Activated T-cell treated with anti-CD3 and anti-CD28 coated beads, Interleukin-2, amount 50 U/mL, for 48 hours (primary cell): ENCODE measurements at places on chromosomes 2 and 18.

DNA sequence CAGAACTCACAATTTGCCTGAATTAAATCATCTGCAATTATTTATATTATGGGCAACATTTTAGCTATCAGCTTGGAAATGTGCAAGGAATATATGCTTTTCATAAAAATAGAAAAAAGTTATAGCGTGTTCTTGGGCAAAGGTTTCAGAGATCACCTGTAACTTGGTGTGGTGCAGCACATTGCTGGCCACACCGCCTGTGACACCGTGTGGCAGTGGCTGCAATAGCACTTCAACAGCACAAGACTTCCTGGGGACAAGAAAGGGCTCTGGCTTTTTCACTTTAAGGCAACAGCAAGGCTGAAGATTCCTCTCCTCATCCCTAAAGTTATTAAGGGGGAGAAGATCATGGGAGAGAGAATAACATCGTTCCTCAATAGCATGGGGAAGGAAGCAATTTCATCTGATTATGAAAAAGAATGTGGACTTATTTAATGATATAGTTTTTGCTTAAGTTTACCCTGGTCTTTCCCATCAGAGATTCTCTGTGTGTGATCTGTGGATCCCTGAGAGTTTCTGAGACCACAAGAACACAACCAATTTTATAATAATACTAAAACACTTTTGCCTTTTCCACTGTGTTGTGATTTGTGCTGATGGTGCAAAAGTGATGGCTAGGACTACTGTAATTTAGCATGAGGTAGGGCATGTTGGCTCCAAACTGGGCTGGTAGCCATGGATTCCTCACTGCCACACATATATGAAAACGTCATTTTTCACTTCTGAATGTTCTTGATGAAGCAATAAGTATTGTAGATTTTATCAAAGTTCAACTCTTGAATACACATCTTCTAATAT, 15.0 kb upstream of the SERPINB3 start:
- DNase-seq = no peak

DNA sequence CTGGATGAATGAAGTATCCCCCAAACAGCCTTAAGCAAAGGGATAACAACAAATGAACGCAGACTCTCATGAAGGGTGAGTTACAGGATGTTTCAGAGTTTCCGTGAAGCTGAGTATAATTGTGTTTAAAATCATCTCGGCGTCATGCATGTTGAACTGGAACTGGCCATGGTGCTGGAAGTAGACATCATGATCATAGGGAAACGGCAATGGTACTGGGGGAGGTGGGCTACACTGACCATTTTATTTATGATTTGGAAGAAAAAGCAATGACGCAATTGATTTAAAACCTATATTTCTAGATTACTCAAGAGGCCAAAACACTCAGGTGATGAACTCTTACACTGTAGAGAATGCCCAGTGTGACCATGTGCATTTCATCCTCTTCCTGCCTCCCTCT, 387.9 kb upstream of the MYT1L start:
- no peak for DNase-seq

DNA sequence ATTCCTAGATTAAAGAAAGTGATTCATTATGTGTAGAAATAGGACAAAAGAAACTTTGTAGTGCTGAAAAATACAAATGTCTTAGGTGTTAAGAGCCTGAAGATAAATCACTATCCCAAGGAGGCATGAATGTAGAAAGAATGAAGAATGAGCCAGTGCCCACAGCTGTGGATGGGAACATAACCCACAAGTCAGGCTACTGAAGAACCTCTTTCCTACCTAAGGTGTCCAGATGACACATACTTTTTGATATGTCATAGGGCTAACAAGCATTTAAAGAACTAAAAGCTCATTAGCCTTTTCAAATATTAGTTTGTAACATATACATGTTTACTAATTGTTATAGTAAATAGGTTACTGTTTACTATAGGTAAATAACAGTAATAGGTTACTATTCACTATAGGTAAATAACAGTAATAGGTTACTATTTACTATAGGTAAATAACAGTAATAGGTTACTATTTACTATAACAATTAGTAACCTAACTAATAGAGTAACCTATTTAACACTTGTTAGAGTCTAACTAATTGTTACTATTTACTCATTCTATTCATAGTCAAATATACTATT, 275.0 kb upstream of the KYNU start:
- DNase-seq = no peak

DNA sequence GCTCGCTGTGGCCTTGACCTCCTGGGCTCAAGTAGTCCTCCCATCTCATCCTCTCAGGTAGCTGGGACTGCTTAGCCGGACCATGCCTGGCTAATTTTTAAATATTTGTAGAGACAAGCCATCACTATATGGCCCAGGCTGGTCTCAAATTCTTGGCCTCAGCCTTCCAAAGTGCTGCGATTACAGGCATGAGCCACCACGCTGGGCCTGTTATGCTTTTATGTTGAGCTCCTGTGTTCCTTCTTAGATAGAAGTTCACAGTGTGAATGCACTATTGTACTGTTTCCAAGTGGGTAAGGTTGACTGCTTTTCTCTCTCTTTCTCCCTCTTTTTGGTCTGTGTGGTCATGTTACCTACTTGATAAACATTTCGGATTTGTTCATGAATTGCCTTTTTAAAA, 61.9 kb downstream of the SMCHD1 start:
- no peak for DNase-seq

GRCh38 chr2:50042771-50043170, 888.5 kb upstream of the FSHR start:
- no peak for DNase-seq

- DNase-seq = peak; percentile 54
Observed at GRCh38 chr2:102442967-102443828, 20.2 kb downstream of the IL18RAP start.

DNA sequence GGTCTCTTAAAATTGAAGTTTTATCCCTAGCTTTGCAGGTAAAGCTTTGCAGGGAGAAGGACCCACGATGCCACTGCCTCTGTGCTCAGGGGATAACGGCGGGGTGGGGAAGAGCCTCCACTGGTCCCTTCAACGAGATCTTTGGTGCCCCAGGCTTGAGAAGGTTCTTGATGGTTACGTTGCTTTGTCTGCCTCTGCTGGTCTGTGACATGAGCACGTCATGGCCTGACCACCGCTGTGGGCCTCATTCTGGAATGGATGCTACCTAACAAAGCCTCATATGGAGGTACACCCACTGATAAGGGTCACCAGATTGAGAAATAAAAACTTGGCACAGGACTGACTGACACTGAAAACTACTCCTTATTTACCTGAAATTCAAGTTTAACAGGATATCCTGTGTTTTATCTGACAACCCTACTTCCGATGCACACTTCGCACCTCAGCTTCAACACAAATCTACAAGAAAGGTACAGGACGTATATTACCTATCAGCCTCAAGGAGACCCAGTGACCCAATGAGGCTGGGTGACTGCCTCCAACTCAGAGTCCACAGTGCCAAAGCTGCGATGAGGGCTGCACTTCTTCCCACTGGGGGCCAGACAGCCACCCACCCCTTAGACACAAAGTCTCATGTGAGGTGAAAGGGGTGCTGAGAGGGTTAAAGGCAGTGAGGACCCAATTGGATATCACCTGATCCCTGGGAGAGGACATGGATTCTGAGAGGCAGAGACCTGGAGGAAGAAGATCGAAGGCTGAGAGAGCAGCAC, 64.9 kb downstream of the EIPR1 start:
- no peak for DNase-seq

DNA sequence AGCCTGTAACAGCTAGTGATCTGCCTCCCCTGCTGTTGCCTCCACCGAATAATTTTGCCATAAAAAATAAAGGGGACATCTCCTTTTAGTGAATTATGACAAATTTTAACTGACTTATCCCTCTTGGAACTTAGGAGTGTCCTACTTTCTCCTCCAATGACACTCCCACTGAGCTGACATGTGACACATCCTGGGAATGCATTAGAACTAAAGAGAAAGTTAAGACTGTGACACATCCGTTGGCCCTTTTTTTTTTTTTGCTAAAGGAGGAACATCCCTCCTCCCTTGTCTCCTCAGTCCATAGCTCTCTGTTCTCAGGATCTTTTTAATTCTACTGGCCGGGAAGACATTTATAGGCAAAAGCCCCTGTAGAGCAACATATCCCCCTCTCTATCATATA, 268.2 kb downstream of the NRXN1 start:
- DNase-seq = no peak

- DNase-seq = no peak
Observed at GRCh38 chr2:231111987-231112386, 12.9 kb downstream of the HTR2B start.

- no peak for DNase-seq
Observed at GRCh38 chr18:63774511-63774910, 707 bp upstream of the SERPINB7 start.

DNA sequence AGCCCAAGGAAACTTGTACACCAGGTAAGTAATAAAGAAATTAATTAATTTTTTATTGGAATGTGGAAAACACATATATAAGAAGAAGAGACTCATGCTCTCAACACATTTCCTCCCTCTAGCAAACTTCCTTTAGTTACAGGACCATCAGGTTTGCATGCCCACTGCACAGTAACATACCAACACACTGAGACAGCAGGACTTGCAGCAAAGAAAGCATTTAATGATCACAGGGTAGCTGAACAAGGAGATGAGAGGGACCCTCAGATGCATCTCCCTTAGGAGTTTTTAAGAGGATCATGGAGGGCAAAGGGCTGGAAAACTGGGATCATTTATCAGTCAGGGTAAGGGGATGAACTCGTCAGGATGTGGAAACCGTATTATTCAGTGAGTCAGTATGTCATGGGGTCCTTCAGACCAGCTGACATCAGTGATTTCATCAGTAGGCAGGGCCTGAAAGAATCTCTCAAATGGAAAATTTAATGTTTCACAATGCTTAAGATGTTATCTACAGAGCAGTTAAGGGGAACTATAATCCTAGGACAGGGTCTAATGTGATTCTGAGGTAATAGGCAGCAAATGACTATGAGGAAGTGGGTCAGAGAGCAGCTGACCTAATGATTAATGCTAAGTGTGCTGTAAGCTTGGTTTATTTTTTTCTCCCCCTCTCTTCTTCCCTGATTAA, 193.8 kb upstream of the RND3 start:
- no peak for DNase-seq

- no peak for DNase-seq
Observed at GRCh38 chr2:44579115-44579836, 217.5 kb downstream of the CAMKMT start.

DNA sequence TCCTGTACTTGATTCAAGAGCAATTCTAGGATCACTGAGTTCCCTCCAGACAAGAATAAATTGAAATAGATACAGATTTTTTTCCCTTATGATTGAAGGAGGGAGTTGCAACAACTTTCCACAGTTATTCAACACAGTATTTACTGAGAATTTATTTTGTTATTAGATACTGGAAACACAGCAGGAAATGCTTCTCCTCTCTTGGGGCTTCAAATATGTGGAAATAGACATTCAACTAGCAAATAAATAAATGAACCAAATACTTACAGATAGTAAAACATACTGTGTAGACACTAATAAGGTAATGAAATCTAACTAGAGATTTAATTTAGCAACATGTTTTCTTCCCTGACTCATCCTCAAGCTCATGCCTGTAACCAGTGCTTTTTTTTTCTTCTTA, 169.2 kb downstream of the LNPK start:
- no peak for DNase-seq

GRCh38 chr2:187994464-187995331, 297.0 kb upstream of the GULP1 start:
- DNase-seq = no peak

DNA sequence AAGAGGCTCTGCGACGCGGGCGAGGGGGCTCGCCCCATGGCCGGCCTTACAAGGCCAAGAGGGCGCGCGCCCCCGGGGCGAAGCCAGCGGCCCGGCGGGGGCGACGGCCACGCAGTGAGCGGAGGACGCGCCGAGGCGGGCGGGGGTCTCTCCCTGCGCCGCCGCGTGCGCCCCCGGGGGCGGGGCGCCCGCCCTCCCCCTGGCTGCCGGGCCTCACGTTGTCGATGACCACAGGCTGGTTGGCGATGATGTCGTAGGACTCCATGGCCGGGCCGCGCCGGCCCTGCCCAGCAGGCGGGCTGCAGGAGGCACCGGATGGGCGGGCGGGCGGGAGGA, 250 bp downstream of the ACTR1B start:
- DNase-seq = no peak

- no peak for DNase-seq
Observed at GRCh38 chr2:206700156-206700555, 18.0 kb downstream of the DYTN start.

DNA sequence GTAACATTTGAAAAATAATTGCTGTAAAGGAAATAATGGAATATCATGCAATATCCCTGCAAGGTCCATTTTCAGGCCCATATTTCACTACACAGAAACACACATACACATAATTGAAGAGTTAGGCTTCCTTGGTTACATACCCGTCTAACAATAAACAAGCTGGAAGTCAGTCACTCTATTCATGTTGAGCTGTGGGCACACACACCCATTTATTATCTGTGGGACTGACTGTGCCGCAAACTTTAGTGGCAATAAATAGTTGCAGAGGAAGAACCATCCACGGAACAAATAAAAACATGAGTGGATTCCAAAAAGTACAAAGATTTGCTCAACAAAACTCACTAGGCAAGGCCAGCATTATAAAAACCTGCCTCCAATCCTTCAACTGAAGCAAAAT, 24.8 kb downstream of the PID1 start:
- no peak for DNase-seq

DNA sequence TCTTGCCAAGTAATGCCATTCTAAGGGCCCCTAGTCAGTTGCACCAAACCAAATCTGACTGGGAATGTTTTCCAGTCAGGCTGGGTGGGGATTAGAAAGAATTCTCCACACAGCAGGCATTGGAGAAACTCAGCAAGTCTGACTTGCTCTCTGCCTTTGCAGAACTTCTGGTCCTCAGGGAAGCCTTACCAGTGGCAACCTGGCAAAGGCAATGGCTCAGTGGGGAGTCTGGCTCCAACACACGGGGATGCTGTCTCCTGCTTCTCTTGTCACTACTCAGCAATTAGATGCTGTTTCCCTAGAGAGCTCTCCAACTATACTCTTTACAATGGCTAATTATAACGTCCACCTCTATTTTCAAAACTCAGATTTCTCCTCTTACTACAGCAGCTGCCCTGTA, 810.7 kb downstream of the LRRTM4 start:
- DNase-seq = no peak

DNA sequence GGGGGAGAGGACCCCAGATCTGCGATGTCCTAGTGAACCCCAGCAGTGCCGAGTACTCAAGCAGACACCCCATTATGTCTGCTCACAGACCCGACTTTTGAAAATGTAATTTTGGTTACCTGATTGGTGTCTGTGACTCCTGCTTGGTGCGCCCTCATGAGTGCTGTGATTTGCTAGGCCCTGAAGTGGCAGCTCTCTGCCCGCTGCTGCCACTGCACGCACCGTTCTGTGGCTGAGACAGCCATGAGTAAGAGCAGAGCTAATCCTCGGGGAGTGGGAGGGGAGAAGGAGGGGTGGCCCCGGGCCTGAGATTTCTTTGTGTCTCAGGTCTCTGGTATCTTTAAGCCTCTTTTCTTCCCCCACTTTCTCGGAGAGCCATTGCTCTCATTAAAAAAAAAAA, 18.2 kb downstream of the FHOD3 start:
- DNase-seq = no peak
